AG04450 (cell line): ENCODE measurements at places on chromosomes 7 and 10. TPM values are rescaled to one million over a fixed set of nuclear protein-coding genes. Genes with fewer than 3 reads are reported as not detected.

GDF2 gene
- polyA plus RNA-seq: not detected in 2 replicates

CYP51A1 gene
- 9.1 and 12.3 TPM in 2 replicates for polyA plus RNA-seq

PRXL2A gene
- polyA plus RNA-seq: 3.9 and 5.2 TPM in 2 replicates

AKR1C4 gene
- not detected in 2 replicates for polyA plus RNA-seq

SSC4D gene
- 0.45 and 0.57 TPM in 2 replicates for polyA plus RNA-seq
